Activated CD4-positive, alpha-beta T cell treated with anti-CD3 and anti-CD28 coated beads, Interleukin-2, amount 50 U/mL, for 16 hours (primary cell): ENCODE measurements at places on chromosomes 3 and 15.

DNA sequence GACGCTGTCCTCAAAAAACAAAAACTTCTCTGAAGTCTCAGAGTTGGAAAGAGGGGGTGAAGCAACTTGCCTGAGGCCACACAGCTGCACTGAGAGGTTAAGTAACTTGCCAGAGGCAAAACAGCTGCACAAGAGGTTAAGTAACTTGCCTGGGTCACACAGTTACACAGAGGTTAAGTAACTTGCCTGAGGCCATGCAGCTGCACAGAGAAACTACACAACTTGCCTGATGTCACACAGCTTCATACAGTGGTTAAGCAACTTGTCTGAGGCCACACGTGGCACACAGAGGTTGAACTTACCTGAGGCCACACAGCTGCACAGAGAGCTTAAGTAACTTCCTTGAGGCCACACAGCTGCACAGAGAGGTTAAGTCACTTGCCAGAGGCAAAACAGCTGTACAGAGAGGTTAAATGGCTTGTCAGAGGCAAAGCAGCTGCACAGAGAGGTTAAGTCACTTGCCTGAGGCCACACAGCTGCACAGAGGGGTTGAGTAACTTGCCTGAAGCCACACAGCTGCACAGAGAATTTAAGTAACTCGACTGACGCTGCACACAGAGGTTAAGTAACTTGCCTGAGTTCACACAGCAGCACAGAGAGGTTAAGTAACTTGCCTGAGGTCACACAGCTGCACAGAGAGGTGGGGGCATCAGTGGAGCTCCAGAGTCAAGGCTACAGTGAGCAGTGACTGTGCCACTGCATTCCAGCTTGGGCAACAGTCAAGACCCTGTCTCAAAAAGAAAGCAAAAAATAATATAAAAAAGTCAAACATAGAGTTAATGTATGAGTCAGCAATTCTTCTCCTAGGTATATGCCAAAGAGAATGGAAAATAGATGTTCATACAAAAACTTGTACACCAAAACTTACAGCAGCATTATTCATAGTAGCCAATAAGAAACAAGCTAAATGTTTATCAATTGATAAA, 12.0 kb upstream of the ACAD9 start:
- peak; percentile 24 for DNase-seq

- DNase-seq = peak; percentile 38
Measured at GRCh38 chr3:150797155-150797554, 34.2 kb upstream of the SIAH2 start.

GRCh38 chr3:5579946-5580345, 392.4 kb downstream of the EDEM1 start:
- DNase-seq = no peak

DNA sequence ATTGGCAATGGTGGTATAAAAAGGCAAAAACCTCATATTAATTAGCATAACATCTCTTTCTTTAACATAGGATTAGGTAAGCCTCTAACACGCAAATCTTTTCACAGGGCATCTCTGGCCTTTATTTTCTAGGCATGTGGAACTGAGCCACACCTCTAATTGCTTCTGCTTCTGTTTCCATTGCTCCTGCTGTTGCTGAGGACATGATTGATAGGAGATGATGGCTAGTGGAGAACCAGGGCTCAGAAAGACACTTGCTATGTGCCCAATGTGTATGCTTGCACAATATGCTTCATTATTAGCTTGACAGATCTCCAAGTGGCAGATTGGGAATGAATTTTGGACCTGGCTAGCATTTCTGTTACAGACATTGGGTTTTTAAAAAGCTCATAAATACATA, 114.5 kb downstream of the EPHA3 start:
- DNase-seq = no peak

GRCh38 chr3:149585401-149585726, 72.5 kb downstream of the WWTR1 start:
- no peak for DNase-seq

- DNase-seq = no peak
Measured at GRCh38 chr15:41688671-41689070, 28.5 kb downstream of the MGA start.

- no peak for DNase-seq
Measured at GRCh38 chr15:89074402-89075012, 13.7 kb upstream of the ABHD2 start.

- no peak for DNase-seq
Measured at GRCh38 chr3:44962621-44963393, 13.2 kb downstream of the ZDHHC3 start.

DNA sequence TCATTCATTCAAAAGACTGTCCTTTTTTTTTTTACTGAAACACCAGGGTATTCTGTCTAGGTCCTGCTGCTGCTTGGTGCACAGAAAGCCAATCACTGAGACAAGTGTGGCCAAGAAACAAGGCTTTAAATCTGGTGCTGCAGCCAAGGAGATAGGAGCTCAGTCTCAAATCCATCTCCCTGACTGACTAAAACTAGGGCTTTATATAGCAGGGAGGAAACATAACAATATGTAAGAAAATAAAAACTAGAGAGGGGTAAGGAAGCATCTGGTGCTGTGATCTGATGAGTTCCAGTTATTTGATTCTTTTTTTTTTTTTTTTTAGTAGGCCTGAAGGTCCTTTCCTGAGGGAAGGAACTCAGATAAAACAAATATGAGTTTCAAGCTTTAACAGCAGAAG, 139.8 kb downstream of the ATG7 start:
- DNase-seq = no peak

DNA sequence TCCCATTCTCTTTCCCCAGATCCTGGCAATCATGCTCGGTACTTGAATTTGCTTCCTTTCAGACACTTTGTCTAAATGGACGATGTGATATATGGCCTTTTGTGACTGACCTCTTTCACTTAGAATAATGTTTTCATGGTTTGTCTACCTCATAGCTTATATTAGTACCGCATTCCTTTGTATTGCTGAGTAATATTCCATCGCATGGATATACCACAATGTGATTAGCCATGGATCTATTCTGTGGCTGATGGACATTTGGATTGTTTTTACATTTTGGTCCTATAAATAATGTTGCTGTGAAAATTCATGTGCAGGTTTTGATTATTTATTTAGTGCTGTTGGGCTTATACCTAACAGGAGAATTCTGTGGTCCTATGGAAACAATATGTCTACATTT, 458.6 kb downstream of the GABRG3 start:
- no peak for DNase-seq

- no peak for DNase-seq
Measured at GRCh38 chr15:36491912-36492311, 87.5 kb upstream of the CDIN1 start.

GRCh38 chr3:29561651-29562149, 280.8 kb downstream of the RBMS3 start:
- DNase-seq = no peak

DNA sequence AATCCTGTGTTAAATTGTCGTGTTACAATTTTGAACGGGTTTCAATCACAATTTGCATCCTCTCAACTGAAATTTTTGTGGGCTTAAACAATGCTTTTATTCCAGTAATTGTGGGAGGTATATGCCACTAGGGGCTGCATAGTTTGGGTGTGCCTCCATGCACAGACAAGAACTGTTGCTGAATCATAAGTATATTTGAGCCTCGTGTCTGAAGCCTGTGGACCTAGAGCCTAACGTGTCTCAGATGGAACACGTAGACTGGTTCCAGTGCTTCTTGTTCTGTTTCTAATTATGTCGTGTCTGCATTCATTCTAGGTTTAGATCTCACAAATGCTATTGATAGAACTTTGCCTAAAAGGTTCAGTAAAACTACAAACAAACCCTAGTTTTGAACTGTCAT, 363.4 kb downstream of the RBMS3 start:
- DNase-seq = no peak

DNA sequence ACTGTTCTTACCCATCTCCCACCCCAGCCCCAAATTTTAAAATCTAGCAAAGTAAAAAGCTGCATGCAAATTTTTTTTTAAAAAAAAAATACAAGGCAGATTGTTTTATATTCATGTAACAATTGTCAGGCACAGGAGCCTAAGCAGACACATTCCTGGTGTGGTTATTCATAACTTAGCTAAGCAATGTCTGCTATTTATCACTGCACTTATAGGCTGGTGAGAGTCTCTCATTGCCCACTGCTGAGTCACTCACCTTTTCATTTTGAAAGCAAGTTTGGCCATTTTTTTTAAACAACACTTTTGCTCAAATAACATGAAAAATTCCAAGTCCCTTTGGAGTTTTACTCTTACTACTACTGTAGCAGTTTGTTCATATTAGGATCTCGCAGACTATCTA, 413.9 kb downstream of the RBMS3 start:
- no peak for DNase-seq

- DNase-seq = no peak
Measured at GRCh38 chr15:90807074-90807785, 61.2 kb upstream of the FURIN start.

DNA sequence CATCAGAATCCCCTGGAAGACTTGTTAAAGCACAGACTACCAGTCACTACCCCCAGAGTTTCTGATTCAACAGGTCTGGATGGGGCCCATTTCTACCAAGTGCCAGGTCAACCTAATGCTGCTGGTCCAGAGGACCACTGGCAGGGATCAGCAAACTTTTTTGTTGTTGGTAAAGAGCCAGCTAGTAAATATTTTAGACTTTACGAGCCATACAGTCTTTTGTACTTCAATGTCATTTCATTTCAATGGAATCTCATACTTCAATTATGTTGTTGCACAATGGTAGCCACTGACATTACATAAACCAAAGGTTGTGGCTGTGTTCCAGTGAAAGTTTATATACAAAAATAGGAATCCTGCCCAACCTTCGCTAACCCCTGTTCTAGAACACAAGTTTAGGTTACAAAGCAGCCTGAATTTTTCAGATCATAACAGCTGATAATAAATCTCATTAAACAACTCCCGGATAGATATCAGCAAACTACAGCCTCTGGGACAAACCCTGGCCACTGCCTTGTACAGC, 28.7 kb downstream of the ULK4 start:
- DNase-seq = no peak

DNA sequence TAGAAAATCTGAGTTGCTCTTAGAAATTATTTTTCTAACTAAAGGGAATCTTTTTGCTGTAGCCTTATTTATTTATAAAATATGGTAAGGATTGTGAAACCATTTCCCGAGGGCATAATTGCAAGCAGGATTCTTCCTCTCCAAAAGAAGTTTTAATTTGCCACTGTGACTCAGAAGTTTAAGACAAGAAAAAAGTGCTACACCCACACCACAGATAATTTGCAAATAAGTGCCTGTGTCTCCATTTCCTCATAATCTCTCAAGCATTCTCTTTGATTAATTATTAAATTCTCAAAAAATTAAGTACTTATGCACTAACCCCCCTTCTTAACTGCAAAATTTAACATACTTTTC, 43.6 kb downstream of the RASA2 start:
- DNase-seq = no peak

DNA sequence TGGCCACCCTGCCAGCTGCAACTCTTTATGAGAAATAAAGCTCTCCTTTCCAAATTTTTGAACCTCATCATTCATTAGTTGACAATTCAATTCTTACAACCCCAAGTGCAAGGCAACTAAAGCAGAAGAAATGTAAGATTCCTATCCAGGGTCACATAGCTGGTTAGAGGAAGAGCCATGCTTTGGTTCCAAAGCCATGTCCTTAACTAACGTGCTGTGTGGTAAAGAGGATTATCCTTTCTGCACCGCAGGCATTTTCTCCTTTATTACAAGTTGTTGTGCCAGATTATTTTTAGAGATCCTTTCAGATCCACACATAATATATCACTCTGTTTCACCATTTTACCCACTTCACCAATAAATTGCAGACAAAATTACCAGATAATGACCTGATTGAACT, 36.5 kb downstream of the TM4SF18 start:
- no peak for DNase-seq

DNA sequence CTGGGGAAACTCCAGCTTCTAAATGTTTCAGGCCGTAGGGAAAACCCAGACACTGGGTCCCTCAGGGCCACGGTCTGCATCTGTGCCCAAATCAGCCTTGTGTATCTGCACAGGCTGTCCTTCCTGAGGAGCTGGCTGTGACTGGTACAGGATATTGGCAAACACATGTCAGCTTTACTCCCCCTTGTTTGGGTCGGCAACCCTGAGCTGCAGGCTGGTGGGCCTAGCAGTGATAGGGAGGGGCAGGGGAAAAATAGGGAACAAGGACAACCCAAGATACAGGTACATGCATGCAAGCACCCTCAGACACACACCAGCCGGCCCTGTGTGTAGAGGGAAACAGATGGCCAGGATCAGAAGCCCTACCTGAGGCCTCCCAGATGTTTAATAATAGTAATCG, 28.7 kb upstream of the HCN4 start:
- DNase-seq = no peak

DNA sequence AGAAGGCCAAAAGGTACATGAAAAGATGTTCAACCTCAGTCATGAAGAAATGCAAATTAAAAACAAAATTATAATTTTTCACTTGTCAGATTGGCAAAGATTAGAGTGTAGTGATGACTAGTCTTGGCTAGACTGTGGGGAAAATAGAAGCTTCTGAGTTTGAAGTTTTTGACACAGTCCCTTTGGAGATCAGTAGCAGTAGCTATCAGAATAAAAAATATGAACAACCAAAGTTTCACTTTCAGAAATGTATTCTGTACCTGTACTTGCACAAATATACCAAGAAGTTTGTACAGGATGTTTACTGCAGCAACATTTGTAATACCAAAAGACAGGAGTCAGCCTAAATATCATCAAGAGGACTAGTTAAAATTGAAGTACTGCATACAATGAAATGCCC, 14.1 kb downstream of the ATP2C1 start:
- peak; percentile 42 for DNase-seq

GRCh38 chr3:122902326-122902725, 107.5 kb downstream of the SLC49A4 start:
- DNase-seq = no peak

- no peak for DNase-seq
Measured at GRCh38 chr15:79523266-79523665, 91.1 kb downstream of the MINAR1 start.

DNA sequence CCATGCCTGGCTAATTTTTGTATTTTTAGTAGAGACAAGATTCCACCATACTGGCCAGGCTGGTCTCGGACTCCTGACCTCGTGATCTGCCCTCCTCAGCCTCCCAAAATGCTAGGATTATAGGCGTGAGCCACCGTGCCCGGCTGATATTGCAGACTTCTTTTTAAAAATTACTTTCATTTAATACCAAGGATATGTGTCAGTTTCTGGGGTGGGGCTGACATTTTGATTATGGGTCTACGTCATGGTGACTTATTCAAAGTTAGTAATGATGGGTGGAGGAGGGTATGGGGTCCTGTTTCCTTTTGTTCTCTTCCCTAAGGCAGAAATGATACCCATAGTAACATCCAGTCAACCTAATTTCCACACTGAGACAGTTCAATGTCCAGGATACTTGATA, 34.7 kb downstream of the GBE1 start:
- DNase-seq = no peak

GRCh38 chr15:44427756-44428724, 611 bp downstream of the CTDSPL2 start:
- no peak for DNase-seq

DNA sequence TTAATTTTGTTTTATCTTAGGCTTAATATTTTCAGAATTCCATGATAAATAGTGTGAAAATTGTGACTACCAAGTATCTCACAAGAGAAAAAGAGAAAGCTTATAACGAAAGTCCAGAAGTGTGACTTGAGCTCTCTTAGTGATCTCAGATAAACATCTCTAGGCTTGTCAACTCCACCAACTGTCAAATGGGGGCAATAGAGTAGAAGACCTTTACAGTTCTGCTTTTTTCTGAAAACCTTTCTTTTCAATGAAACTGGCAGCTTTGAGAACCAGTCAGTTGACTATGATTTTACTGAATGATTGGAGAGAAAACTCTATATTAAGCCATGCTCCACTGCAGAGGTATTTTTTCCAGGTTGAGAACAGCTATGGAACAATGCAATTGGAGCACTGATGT, 119.2 kb upstream of the TP63 start:
- DNase-seq = no peak

GRCh38 chr3:46095307-46095706, 68.0 kb upstream of the XCR1 start:
- DNase-seq = no peak
